Activated T-cell treated with anti-CD3 and anti-CD28 coated beads, Interleukin-2, amount 50 U/mL, for 72 hours (primary cell): ENCODE measurements at places on chromosomes 6 and 20.

GRCh38 chr6:116200619-116201249, 53.1 kb downstream of the TSPYL4 start:
- DNase-seq, result no peak

DNA sequence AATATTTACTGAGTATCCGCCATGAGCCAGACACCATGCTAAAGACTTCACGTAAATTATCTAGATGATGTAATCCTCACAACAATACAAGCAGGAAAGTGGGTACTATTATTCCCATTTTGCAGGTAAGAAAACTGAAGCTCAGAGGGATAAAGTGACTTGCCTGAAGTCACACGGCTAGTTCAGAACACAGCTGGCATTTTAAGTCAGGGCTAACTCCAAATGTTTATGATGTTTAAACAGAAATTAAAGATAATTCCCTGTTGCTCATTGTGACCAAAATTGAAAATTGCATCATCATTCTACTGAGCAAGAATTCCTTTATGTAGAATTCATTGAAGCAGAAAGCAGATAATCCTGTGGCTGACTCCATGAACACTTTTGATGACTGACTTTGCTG, 71.3 kb upstream of the STXBP5 start:
- DNase-seq, result no peak

DNA sequence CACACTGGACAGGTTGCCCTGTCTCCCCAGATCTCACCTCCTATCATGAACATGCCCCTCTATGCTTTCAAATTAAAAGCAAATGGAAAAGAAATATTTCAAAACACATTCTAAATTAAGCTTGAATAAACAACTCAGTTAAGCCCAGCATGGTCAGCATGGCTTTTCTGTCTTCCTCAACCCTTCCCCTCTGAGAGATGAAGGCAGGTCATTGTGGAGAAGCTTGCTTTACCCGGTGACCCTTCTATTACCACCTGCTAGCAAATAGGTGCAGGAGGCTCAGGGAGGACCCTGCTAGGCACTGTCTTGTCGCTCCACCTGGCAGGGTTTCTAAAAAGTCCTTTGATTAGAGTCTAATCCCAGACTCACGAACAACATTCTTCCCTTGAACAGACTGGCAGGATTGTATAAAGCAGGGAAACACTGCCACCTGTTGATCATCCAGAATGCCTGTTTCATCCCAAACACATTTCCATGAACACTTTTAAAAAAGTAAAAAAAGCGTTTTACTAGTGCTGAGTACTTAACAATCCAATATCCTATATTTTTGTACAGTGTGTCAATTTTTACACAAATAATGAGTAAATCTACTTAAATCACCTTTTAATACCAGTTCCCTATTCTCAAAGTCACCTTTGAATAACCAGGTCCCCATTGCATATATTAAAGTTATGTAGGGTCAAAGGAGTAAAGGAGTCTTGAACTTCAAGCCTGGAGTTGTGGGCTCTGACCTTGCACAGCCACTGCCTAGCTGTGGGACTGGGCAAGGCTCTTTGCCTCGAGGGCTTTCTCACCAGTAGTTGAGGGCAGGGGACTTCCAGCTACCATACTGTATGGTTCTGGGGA, 75.5 kb downstream of the GPR6 start:
- no peak for DNase-seq

DNA sequence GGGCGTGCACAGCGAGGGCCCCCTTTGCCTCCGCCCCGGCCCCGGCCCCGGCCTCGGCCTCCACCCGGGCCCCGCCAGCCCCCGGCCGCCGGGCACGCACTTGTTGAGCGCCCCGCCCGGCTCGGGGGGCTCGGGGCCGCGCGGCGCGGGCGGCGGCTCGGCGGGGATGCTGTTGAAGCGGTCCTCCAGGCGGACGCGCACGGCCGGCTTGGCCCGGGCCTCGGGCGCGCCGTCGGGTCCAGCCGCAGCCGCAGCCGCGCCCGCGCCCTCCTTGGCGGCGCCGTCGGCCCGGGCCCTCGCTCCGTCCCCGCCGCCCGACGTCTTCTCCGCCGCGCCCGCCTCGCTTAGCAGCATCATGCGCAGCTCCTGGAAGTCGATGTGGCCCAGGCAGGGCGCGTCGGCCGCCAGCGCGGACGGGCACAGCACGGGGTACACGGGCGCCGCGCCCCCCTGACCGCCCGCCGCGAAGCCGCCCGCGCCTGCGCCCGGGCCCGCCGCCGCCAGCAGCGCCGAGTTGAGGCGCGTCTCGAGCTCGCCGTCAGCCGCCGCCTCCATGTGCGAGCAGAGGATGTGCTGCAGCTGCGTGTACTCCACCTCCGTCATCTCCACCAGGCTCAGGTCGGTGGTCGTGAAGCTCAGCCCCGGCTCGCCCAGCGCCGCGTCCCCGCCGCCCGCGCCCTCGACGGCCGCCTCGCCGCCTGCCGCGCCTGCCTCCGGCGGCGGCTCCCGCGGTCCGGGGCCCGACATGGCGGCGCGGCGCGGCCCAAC, 514 bp downstream of the TCFL5 start:
- DNase-seq, result peak; percentile 56

- DNase-seq, result no peak
Measured at GRCh38 chr6:104182811-104183210, 676.9 kb downstream of the HACE1 start.

DNA sequence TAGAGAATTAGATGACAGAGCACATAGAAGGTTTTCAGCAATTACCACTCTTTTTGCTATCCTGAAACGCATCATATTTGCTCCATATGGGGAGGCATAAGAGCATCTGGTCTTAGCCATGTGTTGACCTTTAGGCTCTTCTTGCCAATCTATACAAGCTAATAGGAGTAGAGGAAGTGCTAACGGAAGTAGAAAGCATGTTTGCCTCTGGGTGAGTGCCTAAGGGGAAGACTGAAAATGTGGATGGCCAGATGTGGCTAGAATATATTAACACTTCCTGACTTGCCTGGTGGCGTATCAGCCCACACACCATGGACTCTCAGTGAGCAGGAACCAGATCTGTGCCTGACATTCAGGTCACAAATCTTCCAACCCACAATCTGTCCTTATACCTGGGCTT, 136.3 kb downstream of the LRRC1 start:
- no peak for DNase-seq

DNA sequence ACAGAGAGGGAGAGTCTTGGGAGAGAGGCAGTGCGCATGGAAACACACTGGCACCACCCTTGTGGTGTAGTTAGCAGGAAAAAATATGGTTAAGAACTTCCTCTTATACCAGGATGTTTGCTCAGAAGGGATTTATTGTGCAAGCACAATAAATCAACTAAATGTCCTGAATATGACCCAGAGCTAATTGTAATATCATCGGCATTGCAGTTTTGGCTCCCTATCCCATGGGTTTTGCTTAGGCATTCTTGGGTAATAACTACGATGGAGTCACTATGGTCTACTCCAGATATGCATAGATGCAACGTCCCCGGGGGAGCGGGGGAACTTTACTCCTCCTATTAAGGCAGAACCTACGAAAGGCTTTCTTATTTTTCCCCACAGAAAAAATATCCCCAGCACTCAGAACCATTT, 751.6 kb downstream of the EYS start:
- no peak for DNase-seq

DNA sequence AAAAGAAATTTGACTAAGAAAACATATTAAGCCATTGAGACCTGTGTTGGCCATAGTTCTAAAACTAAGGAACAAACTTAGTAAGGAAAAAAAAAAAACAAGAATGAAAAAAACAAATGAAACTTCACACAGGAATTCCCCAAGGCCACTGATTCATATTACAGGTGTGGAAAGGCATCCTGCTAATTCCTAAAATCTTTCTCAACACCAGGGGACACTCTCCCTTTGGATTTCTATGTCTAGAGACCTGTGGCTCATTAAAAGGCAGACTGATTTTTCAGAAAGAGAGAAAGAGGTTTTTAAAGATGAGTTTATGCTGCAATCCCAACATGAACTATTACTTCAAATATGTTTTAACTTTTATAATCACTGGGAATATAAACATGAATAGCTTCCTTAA, at the start of gene OR12D1:
TSS of gene OR12D1 (plus strand) at position 341 of the 400 bp plus-strand sequence.
- DNase-seq, result no peak

DNA sequence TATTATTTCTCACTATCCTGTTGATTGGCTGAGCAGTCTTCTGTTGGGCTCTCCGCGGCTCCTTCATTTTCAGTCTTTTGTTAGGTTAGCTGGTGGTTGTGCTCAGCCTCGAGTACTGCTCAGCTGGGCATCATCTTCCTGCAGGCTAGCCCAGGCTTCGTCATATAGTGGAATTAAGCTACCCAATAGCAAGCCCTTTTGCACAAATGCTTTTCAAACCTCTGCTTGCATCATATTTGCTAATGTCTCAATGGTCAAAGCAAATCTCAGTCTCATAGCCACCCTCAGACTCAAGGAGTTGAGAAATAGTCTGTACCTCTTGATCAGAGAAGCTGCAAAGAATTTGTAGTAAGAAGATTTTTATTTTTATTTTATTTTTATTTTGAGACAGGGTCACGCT, 23.7 kb downstream of the STX11 start:
- no peak for DNase-seq

DNA sequence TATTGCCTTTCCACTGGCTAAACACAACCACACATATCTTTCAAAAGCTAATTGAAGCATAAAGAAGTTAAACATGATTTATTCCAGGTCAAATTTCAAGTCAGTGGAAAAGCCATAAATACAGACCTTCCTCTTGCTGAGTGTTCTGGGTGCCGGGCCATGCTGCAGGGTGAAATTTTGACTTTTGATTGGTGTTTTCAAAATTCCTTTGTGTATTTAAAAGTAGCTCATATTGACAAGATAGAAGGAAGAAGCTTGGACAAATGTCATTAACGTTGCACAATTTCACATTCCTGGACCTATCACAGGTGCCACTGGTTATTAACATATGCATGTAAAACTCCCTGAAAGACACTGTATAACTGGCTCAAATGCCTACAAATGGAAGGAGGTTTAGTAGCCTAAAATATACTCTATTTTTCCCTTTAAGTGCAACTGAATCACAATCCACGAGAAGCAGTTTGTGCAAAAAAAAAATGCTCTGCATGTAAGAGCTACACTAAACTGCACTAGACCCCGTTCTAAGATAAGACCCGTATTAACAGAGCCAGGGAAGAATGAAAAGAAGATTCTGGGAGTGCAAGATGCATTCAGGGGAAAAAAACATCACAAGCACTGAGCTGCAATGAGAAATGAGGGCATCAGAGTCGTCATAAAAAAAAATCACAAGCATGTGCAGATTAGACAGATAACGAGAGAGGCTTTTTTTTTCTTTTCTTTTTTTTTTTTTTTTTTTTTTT, 30.4 kb downstream of the ATXN1 start:
- DNase-seq, result no peak

GRCh38 chr20:63315731-63316491, 22.9 kb downstream of the COL20A1 start:
- DNase-seq, result no peak

DNA sequence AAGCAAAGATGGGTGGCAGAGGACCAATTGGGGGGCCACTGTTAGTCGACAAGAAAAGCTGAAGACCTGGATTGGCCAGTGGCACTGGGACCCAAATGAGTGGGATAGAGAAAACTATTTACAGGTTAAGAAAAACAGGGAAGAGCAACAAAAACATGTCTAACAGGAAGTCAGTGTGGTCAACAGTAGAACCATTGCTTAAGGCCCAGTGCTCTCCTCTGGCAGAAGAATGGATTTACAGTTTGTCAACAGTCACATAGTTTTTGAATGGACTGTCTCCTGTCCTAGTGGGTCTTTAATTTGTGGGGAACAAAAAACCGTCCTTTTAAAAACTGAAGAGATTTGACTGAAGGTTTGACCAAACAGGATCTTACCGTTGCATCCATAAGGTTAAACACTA, 12.1 kb upstream of the WTAP start:
- no peak for DNase-seq

GRCh38 chr6:10867952-10868351, 13.9 kb downstream of the GCM2 start:
- no peak for DNase-seq

DNA sequence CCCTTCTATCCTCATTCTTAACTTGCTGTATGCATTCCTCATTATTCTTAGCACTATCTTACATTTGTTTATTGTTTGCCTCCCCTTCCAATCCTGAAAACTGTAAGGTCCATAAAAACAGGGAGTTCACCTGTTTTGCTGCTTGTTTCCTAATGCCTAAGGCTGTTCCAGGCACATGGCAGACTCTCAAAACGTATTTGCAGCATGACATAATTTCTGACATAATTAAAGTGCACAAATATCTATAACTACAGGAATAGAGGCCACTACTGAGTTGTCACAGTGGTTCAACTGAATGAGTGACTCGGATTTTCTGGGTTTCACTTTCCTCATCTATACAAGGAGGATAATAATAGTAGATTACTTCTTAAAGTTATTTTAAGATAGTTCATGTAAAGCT, 83.0 kb downstream of the HFE start:
- no peak for DNase-seq

DNA sequence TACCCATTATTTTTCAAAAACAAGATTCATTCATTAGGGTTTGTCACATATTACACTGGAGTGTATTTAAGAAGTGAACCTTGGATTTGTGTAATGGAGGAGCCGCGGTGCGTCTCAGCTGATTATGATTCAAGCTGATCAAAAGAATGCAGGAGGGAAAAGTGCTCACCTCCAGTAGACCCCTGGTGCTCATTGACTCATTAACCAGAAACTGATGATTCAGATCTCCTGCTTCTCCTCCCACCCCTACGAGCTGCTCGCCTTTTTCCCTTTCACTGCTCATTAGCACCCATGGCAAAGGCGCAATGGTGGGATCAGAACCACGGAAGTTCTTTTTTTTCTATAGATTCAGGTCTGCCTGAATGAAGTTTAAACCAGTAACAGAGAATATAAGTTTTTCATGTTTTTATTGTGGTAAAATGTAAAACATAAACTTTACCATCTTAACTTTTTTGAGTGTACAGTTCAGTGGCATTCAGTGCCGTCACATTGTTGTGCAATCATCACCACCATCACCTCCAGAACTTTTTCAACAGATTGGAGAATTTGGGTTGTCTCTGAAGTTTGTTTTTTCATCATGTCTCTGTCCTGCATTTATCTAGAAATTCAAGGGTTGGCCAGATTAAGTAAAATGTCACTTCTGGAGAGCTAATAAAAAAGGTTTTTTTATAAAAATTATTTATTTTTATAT, 101.6 kb downstream of the LINC00237 start:
- no peak for DNase-seq

DNA sequence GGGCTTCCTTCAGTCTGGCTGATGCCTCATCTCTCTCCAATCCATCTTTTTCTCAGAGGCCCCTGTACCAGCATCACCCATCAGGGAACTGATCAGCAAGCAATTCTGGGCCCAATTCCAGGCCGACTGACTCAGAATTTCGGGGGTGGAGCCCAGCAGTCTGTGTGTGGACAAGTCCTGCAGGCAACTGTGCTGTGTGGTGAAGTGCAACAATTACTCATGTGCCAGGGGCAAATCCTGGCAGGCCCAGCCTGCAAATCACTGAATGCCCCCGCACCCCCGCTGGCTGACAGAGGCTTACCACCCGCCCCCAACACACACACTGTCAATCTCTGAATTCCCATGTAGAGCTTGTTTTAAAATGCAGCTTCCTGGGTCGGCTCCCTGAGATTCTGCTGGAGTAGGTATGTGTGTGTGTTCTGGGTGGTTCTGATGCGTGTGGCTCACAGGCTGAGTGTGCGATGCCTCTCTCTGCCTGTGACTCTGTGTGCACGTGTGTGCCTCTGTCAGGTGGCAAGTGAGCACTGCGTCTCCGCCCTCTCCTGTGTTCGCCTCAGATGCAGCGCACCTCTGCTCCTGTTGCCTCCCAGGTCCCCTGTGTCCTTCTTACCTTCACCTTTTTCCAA, 45.4 kb downstream of the SSR1 start:
- DNase-seq, result no peak

GRCh38 chr6:45187836-45188235, 140.3 kb upstream of the RUNX2 start:
- DNase-seq, result peak; percentile 37
